ENCODE measurements at places on chromosomes 1 and 21.
A peak's percentile ranks its signal among the peaks of the same experiment; 100 is the strongest.

DNA sequence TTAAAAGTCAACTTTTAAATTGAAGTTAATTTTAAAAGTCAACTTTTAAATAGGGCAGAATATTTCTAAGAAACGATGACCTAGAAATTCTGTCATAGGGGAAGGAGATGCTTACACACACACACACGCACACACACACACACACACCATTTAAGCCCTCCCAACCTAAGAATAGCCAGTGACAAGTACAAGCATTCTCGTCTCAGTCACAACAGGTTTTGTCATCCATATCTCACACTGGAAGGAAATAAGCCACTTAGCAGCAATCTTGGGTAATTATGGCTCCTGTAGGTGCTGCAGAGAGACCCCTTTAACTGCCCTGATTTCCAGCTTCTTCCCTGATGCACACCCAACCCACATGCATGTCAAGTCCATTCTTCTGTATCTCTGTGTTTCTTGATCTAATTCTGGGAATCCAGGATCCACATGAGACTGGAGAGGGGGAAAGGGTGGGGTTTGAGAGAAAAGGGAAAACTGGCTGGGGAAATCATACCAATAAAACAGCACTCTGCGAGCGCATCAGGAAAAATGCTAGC lies 338.1 kb downstream of the PAPPA2 start:
- DNase-seq: no peak

DNA sequence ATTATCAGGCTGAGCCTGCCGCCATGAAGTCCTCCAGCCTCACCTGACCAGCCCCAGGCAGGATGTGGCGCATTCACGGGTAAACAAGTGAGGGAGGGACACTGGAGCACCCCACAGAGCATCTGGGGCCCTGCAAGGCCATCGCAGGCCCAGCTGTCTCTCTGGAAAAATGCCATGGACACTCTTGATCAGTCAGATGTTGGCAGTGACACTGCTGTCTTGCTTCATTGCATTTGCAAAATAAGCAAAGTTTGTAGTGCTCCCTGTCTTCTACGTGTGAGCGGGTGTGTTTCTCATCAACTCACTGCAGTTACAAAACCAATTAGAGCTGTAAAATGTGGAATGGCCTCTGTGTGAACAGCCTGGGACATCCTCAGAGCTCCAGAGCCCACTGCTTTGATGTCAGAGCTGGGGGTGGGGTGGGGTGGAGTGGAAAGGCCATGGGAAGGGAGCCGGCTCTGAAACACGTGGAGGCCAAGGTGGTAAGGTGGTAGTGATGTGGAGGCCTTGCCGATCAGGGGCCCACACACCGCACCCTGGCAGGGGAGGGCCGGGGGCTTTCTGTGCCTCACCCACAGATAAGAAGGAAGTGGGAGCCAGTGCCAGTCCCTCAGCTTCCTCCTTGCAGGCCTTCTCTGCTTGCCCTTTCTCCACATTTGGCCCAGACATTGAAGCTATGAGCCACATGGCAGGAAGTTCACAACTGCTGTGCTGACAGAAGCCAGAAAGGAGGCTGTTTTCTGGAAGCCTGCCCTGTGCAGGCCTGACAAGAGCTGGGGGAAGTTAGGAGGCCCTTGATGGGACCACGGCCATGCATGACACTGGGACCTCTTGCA lies 254.9 kb downstream of the RHOU start:
- DNase-seq: no peak

GRCh38 chr1:1351511-1352427 lies 2.6 kb upstream of the DVL1 start:
- no peak for DNase-seq

GRCh38 chr1:41158966-41159365 lies 83.1 kb downstream of the SCMH1 start:
- DNase-seq: no peak

GRCh38 chr21:42584296-42584641 lies 69.2 kb upstream of the PDE9A start:
- DNase-seq: no peak

- DNase-seq: no peak
Measured at GRCh38 chr1:83497563-83497962, 501.4 kb downstream of the TTLL7 start.

DNA sequence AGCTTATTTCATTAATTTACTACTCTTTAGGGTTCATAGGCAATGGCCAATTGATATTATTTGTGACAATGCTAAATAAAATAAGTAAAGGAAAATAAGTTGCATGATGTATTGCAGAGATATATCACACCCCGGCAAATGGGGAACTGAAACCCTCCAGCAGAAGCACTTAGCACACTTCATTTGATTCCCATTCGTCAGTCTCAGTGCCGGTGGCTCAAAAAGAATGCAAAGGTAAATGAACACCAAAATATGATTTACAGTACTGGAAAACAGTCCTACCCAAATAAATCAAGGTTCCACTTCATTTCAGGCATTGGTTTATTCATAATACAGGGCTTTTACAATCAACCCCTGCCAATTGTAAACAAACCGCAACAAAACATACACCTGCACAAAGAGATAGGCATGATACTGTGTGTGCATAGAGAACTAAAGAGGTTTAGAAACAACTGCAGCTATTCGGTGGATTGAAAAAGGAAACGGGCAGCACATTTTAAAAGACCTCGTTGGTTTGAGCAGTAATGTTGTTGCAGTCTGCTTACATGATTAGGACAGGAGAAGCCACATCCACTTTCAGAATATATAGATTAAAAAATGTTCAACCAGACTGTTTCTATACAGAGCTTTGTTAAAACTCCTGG lies 1019.2 kb downstream of the TTLL7 start:
- no peak for DNase-seq

DNA sequence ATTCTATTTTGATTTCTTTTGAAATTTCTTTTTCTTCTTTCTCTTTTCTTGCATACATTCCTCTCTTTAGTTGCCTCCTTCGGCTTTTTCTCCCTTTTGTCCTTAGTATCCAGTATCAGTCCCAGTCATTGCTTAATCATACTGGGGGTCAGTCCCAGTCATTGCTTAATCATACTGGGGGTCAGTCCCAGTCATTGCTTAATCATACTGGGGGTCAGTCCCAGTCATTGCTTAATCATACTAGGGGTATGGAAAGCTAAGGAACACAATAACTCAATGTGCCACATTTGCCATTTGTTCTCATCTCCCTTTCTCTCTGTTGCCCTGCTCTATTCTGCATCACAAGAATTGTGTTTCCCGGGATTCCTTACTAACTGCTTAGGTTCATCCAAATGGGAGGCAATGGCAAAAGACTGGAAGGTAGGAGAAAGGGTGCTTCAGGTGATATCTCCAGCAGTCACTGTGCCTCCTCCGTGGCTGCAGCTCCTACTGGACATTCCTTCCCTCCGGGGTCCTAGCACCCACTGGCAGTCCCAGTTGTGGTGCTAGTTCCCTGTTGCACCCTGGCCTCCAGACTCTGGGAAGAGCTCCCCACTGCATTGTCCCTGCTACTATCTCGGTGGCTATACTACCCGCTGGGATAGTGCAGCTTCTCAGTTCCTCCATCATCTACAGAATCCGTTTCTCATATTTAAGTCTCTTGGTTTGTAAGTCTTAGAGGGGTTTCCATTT lies 32.6 kb upstream of the LAMC1 start:
- no peak for DNase-seq

- no peak for DNase-seq
Measured at GRCh38 chr1:30322859-30323257, 400.5 kb downstream of the MATN1 start.

- DNase-seq: peak; percentile 87
Measured at GRCh38 chr1:41666981-41667631, 182.6 kb upstream of the EDN2 start.

DNA sequence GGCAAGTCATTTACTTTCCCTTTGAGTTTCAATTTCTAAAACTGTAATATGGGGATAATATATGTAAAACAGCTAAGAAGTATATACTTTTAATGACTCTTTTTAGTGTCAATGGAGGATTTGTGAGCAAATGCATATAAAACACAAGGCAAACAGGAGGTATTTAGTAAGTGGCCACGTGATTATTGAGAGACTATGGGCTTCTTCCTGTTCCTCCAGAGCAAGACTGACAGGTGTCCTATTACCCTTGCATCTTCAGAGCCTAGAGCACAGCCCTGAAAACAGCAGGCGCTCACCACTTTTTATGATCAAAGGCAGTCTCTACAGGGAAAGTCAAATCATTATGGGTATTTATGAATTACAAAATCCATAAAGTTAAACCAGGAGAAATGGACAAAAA lies 941 bp upstream of the ROR1 start:
- no peak for DNase-seq

DNA sequence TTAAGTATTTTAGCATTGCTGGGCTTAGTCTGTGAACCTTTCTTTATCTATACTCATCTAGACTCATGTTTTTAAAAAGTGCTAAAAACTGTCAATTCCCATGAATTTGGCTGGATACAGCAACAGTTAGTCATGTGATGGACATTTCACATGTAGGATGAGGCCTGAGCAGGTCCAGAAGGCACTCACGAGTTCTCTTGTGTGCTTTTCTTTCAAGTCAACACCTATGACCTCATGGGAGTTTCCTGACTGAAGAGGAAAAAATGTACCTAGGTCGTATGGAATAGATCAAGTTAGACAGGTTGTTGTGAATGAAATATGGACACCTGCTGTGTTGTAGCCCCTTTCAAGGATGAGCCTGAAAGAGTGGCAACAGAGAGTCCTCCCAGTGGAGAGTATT lies 394.2 kb downstream of the DUSP10 start:
- DNase-seq: no peak

DNA sequence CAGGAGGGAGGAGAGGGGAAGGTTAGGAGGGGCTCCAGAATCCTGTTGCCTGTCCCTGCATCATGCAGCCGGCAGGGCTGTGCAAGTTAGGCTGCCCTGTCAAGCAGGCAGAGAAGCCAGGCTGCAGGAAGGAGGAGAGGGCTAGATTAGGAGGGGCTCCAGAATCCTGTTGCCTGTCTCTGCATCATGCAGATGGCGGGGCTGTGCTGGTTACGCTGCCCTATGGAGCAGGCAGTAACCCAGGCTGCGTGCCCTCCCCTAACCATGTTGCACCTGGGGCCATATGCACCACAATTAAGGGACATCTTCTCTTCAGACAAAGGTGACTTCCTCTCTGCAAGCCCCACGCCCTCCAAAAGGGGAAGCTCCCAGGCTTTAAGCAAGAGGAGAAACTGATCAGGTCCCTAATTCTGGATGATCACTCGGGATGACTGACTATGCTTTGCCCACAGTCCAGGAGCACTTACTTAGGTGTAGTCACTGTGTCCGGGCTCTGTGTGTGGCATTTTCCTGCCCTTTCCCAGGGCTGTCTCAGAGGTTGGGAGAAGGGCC lies 457.4 kb downstream of the SETD4 start:
- no peak for DNase-seq

DNA sequence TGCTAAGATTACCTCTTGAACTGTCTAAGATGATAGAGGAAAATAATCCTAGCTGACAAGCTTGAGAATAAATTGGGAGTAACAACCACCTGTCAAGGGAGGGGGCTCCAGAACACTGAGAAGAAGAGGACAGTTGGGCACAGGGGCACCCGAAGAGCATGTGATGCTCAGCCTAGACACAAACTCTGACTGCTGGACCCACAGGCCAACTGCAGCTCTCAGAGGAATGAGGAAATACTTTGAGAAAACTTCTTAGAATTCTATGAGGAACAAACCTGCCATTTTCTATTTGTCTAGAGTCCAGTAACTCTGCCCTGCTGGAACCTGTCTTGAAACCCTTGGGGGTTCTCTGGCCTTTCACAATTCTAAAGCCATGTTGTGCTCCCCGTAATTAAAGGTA lies 124.1 kb upstream of the KCNK2 start:
- no peak for DNase-seq

- DNase-seq: no peak
Measured at GRCh38 chr21:15774590-15774989, 44.8 kb downstream of the USP25 start.

- DNase-seq: no peak
Measured at GRCh38 chr21:14846621-14847020, 218.2 kb downstream of the NRIP1 start.

DNA sequence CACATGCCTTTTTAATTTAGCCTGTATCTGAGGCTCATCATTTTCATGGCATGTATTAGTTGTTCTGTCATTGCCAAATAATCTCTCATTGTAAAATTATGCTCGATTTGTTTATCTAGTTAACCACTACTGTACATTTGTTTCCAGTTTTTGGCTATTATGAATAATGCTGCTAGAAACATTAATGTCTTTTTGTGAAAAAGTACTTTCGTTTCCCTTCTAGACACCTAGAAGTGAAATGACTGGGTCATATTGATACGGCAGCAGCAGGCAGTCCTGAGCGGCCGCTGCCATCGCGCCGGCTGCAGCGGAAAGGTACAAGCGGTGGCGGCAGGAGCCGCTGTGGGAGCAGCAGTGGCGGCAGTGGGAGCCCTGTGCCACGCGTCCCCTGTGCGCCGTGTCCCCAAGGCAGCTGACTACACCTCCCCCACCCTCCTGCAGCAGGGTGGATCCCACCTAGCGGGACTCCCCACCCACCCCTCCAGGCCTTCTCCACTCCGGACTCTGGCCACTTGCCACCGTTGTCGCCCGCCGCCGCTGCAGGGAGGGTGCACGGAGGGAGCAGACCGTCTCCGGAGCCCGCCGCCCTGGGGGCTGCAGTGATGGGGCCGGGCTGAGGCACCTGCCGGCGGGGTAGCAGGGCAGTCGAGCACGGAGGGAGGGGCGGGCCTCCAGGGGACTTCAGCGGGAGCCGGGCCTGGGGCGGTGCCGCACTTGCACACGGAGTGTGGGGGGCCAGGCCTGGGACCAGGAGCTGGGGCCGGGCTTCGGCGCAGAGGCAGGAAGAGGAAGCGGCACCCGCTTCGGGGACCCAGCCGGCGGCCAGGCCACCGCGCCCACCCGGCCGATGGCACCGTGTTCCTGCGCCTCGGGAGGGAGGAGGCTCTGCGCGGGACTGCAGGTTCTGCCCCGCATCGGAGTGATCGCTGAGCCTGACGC lies 66.8 kb upstream of the RGS7 start:
- peak; percentile 50 for DNase-seq

GRCh38 chr1:233482388-233482787 lies 131.5 kb upstream of the KCNK1 start:
- no peak for DNase-seq

DNA sequence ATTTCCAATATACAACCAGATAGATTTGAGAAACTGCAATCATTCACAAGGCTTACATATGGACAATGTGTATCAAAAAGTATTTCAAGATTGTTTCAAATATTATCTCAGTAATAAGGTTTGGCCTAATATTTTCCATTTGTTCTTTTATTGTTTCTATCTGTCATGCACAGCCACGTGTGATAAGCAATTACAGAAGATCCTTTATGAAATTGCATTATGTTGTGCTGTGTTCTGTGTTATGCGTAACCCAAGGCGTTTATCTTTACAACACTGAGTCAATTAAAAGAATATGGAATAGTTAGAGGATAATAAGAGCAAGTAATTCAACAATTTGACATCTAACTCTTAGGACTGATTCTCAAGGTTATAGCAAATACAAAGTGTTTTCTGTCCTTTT lies 1009.3 kb upstream of the PRMT6 start:
- DNase-seq: no peak

- DNase-seq: peak; percentile 36
Measured at GRCh38 chr1:244964112-244964971, 100.0 kb upstream of the HNRNPU start.

DNA sequence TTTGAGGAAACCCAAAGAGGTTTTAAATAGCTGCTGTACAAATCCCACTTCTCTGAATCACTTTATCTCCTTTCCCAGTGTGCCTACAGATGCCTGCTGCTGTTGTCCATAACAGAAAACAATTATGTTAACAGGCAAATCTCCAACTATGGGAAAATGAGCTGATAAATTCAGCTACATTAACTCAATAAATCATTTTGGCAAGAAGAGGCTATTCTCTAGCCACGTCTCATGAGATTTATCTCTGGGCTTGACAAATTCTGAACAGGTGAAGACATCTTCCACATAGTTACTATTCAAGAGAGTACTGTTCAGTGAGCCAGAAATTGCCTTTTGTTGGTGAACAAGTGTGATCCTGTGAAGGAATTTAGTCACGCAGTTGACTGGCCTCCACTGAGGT lies 327.1 kb upstream of the FMN2 start:
- DNase-seq: no peak
